Stimulated activated CD4-positive, alpha-beta T cell treated with anti-CD3 and anti-CD28 coated beads, TNF-alpha, amount 100 ng/mL, for 4 hours (primary cell): ENCODE measurements at places on chromosomes 7 and 10.

- DNase-seq = no peak
Measured at GRCh38 chr10:86347856-86348255, 18.7 kb downstream of the GRID1 start.

DNA sequence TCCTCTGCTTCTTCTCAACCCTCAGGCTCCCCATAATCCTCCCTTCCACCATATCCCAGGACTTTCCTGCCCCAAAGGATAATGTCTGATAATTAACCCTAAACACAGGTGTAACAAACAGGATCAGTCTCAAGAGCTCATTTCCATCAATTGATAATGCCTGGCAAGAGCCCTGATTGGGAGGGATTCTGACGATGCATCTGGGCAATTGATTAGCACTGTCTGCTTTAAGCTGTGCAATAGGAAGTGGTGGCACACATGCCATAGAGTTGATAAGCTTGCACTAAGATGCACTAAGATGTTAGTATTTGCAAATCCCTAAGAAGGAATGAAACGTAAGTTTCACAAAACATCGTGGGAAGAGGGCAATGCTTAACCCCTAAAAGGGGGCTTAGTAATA is 27.4 kb upstream of the EGR2 start:
- no peak for DNase-seq

- DNase-seq = no peak
Measured at GRCh38 chr10:29202386-29202940, 86.4 kb upstream of the LYZL1 start.

DNA sequence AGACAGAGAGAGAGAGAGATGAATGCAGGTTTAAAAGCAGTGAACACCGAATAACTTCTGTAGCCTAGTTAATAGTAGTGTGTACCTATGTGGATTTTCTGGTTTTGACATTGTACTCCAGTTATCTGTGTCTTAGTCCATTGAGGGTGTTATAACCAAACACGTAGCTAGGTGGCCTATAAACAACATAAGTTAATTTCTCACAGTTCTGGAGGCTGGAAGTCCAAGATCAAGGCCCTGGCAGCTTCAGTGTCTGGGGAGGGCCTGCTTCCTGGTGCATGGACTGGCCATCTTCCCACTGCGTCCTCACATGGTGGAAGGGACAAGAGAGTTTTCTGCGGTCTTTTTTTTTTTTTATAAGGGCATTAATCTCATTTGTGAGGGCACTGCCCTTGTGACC is 23.5 kb downstream of the AOC1 start:
- no peak for DNase-seq

DNA sequence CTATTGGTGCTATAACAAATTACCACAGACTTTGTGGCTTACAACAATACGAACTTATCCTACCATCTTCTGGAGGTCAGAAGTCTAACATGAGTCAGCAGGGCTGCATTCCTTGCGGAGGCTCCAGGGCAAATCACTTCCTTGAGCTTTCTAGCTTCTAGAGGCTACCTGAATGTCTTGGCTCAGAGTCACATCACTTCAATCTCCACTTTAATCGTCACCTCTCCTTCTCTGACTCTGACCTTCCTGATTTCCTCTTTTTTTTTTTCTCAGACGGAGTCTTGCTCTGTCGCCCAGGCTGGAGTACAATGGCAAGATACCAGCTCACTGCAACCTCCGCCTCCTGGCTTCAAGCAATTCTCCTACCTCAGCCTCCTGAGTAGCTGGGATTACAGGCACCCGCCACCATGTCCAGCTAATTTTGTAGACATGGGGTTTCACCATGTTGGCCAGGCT is 44.6 kb upstream of the ANAPC16 start:
- DNase-seq = no peak

GRCh38 chr10:60377955-60378354 is 11.7 kb downstream of the ANK3 start:
- DNase-seq = no peak

GRCh38 chr7:134513169-134513752 is 14.1 kb upstream of the AKR1B10 start:
- no peak for DNase-seq

DNA sequence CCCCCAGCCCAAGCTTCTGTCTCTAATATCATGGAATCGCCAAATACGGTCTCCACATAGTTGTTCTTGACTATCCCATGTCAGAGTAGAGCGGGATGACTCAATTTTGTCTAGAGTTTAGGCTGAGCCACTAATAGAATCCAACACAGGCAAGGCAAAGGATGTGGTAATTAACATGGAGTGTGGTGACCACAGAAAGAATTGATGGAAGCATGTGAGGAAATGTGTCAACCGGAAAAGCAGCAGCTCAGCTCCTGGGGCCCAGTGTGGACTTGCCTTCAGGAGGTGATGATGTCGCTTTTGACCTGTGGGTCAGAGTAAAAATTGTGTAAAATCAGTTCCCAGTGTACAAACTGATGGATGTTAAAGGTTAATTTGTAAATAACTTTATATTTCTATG is 139.3 kb upstream of the KLF6 start:
- no peak for DNase-seq

DNA sequence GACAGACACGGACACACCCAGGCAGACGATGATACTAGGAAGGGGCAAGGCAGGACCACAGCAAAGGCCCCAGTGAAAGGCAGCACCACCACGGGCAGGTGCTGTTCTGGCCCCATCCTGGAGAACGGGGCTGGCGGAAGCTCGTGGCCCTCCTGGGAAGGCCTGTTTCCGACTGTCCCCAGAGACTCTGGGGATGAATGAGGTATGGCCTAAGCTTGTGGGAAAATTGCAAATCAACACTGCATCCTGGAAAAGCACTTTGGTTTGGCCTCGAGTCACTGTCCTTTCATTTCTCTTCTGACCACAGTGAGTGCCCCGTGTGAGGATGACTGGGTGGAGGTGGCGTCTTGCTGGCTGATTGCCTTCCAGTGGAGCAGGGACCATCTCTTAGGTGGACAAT is 81.6 kb upstream of the ANLN start:
- no peak for DNase-seq

- no peak for DNase-seq
Measured at GRCh38 chr10:87841186-87841585, 22.1 kb downstream of the KLLN start.

DNA sequence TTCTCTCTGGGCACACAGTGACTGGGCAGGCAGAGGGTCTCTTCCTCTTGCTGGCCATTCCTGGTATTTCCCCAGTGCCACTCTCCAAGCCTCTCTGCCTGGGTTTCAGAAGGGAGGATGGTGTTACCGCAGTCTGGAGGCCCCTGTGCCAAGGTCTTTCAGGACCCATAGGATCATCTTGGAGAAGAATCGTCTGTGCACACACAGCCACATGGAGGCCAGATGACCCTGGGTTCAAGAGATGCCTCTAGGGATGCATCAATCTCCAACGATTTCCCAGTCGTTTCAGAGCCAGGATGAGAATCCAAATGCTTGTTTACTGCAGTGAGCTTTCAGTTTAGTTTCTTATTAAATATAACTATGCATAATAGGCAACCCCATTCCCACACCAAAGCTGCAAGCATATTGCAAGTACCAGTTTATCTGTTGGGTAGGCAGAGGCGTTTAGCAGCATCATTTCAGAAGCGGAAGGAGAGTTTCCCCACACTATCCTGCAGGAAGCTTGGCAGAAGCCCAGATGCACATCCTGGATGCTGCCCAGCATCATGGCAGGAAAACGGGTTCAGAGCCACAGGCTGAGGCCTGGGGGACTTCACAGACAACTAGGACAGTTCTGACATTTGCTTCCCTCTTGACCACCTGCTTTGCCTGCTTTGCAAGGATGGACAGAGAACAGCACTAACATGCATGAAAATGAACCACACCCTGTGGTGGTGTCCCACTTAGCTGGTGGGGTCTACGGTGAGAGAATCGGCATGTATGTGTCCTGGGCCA is 134.7 kb upstream of the FAM20C start:
- no peak for DNase-seq

GRCh38 chr7:124907490-124907889 is 22.1 kb downstream of the POT1 start:
- no peak for DNase-seq

DNA sequence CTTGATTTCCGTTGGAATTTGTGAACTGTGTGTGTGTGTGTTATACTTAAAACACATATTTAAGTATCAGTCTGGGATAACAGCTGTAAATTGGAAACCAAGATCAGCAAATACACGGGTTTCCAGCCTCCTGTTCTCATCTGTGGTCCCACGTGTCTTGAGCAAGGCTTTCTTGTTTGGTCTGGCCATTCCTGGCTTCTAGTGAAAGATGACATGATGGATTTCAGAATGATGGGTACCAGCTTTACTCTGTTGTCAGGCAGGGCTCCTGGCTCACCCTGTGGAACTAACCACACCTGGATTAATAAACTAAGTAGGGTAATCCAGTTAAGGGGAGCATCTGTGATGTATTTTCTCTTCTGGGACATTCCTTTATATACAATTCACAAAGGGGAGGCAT is 346.2 kb upstream of the AOAH start:
- no peak for DNase-seq

GRCh38 chr7:418636-419280 is 100.9 kb downstream of the PDGFA start:
- DNase-seq = no peak

- no peak for DNase-seq
Measured at GRCh38 chr7:36896956-36897590, 172.8 kb upstream of the AOAH start.

DNA sequence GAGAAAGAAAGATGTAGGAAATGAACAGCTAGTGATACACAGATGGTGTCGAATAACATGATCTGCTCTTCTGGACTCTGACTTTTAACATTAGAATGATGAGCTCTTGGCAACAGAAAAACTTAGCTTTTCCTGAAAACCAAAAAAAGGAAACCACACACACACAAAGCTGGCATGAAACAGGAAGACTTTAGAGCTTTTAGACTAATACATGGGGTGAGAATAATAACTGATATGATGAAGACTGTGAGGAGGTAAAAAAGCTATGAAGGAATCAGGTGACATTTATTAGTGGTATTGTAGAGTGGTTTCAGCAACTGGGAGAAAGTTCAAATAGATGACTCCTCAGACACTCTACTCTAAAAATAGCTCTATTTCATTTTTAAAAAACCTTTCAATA is 491.9 kb downstream of the PARD3 start:
- DNase-seq = no peak

- DNase-seq = no peak
Measured at GRCh38 chr7:108211382-108212201, 81.4 kb upstream of the LAMB4 start.

- DNase-seq = no peak
Measured at GRCh38 chr10:26408858-26409494, 29.2 kb upstream of the APBB1IP start.

- no peak for DNase-seq
Measured at GRCh38 chr10:124347956-124348355, 70.8 kb downstream of the OAT start.

DNA sequence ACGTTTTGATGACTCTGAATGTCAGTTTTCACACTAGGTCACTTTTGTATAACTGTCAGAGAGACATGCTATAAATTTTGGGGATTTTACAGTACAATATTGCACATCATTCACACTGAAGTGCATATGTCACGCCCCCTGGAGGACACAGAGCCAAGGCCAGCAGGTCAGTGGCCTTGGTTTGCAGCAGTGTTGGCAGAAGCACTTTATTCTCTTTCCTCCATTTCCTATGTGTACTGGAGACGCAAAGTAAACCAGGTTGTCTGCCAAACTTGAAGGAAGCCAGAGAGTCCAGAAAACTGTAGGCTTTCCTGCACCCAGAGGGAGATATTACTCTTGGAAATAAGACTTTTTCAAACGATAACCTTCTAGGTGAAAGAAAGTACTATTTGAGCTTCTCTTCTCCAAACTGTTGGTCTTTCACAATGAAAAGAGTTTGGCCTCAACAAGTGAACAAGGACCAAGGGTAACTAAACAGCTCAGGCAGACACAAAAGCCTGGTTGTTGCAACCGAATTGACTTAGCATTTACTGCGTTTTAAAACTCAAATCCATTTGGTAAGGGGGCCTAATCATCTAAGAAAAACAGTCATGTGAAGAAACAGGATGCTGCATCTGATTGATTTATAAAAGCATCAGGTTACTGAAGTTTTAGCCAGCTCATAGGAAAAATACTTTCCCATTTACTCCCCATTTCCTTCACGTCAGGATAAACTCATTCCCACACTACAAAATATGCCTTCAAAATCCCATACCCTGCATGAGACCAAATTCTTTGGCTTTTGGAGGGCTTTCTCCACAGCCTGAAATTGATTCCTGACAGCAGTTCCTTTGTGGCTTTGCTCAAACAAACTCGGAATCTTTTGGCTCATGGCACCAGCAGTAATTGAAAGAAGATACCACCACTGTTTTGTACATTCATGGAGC is 83.0 kb upstream of the SEC61G start:
- DNase-seq = no peak

- no peak for DNase-seq
Measured at GRCh38 chr7:105389088-105389650, 448 bp upstream of the SRPK2 start.

- no peak for DNase-seq
Measured at GRCh38 chr10:84844461-84844860, 516.1 kb downstream of the CCSER2 start.

GRCh38 chr10:35224045-35224740 is 97.5 kb downstream of the CREM start:
- no peak for DNase-seq

- DNase-seq = no peak
Measured at GRCh38 chr7:21603462-21603861, 60.6 kb downstream of the DNAH11 start.

DNA sequence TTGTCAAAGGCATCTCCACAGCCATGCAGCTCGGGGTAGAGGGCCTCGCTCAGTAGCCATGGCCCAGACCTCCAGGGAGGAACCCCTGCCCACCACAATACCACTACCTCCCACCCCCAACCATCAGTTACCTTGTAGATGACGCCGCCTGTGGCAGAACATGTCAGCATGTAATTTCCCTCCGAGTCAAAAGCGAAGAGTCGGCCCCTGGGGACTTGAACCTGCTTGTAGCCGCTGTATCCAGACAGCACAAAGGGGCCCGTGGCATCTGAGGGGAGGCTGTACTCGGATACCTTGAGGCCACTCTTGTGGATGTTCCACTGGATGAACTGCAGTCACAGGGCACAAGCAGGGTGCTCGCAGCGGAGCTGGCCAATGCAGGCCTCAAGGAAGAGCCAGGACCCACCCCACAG is 16.3 kb upstream of the CYREN start:
- DNase-seq = no peak

DNA sequence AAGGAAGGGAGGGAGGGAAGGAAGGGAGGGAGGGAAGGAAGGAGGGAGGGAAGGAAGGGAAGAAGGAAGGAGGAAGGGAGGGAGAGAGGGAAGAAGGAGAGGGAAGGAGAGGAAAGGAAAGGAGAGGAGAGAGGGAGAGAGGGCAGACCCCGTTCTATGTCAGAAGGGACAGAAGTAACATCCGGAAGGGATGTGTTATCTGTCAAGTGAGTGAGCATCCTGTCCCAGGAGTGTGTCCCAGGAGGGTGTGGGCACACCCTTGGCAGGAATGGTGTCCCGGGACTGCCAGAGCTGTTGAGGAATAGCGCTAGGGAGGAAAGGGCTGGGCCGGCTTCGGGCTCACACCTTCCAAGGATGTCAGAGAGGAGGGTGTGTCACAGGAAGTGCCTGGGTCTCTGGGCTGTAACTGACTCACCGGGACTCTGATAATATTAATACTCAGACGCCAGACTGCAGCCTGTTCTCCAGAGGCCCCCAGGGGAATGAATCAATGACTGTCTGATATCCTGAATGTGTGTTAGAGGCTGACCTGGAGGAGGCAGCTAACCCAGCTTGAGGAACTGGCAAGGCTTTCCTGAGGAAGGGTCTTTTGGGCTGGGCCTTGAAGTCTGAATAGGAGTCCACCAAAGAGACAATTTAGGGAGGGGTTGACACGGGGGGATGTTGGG is 125.6 kb upstream of the TNRC18 start:
- DNase-seq = no peak
